Natural killer cell (primary cell): ENCODE measurements at places on chromosomes 11 and 22. TPM values are rescaled to one million over a fixed set of nuclear protein-coding genes. Genes with fewer than 3 reads are reported as not detected.

DNA sequence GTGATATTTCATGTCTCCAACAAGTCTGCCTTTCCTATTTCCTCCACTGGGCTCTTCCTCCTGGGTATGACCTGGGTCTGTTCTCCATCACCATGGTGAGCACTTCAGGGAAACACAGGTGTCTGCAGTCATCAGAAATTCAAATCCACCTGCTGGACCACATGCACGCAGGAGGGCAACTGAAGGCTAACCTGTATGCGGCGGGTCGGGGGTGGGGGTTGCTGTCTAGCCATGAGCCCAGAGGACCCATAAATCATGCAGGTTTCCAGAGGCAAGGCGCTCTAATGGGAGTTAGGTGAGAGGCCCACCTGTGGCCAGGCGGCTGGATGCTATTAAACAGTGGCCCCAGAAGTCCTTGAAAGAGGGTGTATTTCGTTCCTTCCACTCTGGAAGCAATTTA is 11.1 kb upstream of the PAMR1 start:
- H3K36me3 ChIP-seq: no peaks in the 10 kb centered on the region
- no peaks in the 10 kb centered on the region for H3K27me3 ChIP-seq
- H3K27ac ChIP-seq: no peak overlapping the region
- H3K4me3 ChIP-seq: no peak overlapping the region
- DNase-seq: no peak
- no peaks in the 10 kb centered on the region for H3K4me1 ChIP-seq

- H3K4me3 ChIP-seq: no peak overlapping the region
- H3K27me3 ChIP-seq: no peaks in the 10 kb centered on the region
- H3K27ac ChIP-seq: no peak overlapping the region
- no peak for DNase-seq
These were observed 7.1 kb downstream of the RCOR2 start for GRCh38 chr11:63909591-63910506.

DNA sequence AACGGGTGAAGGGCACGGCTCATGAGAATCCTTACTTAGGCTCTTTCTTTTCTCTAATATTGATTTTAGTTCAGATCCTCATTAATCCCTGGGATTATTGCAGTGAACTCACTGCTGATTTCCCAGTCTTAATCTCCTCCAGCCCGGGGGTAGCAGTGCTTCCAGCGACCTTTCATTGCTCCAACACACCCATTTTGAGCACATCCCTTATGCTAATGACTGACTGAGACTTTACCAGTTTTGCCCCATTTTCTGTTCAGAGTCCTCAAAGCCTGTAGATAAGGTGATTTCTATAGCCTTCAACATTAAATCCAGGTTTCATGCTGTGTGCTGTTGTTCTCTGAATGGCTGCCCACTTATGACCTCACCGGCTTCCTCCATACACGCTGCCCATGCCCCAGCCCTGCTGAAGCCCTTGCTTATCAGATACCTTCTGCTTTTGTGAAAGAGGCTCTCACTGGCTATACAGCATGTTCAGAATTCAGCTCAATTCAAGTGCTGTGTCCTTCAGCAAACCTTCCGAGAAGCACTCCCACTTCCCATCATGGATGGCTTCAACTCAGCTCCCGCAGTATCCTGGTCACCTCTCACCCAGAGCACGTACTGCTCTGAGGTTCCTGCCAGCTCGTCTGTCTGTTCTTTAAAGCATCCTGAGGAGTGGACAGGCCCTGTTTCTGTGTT is 49.0 kb downstream of the PPFIA1 start:
- DNase-seq: no peak
- H3K36me3 ChIP-seq: peaks cover 21% of the 10 kb centered on the region
- H3K4me3 ChIP-seq: no peak overlapping the region
- no peaks in the 10 kb centered on the region for H3K4me1 ChIP-seq
- H3K27ac ChIP-seq: no peak overlapping the region
- H3K27me3 ChIP-seq: no peaks in the 10 kb centered on the region

GRCh38 chr11:47507563-47508239 is 45.2 kb downstream of the CELF1 start:
- peaks cover 2% of the 10 kb centered on the region for H3K36me3 ChIP-seq
- no peaks in the 10 kb centered on the region for H3K27me3 ChIP-seq
- H3K4me1 ChIP-seq: peaks cover 12% of the 10 kb centered on the region
- H3K4me3 ChIP-seq: no peak overlapping the region
- DNase-seq: no peak

DNA sequence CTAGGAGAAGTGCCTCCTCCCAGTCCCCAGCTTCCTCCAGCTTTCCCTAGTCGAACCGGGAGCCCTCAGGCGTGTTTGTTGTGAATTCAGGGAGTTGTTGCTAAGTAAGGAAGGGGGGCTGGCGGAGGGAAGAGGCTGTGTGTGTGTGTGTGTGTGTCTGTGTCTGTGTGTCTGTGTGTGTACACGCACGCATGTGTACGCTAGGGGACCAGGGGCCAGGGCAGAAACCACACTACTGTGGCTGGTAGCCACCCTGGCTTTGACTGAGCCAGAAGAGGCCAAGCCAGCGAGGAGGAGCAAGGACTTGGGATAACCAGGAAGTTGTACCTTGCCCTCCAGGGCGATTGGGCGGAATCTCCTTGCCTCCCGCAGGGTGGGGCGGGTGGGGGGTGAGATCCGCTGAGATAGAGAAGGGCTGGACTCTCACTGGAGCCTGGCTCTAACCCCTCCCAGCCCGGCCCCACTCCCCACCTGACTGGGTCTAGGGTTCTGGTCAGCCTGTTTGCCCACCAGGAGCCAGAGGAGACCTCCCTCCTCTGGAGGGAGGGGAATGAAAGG is 7.5 kb downstream of the BCL9L start:
- H3K27ac ChIP-seq: peak overlapping the region; percentile 94
- DNase-seq: peak; percentile 72
- no peaks in the 10 kb centered on the region for H3K27me3 ChIP-seq
- H3K4me3 ChIP-seq: peak overlapping the region; percentile 25
- H3K36me3 ChIP-seq: peaks cover 21% of the 10 kb centered on the region
- H3K4me1 ChIP-seq: peaks cover 100% of the 10 kb centered on the region

The MAJIN gene
- total RNA-seq: not detected

DNA sequence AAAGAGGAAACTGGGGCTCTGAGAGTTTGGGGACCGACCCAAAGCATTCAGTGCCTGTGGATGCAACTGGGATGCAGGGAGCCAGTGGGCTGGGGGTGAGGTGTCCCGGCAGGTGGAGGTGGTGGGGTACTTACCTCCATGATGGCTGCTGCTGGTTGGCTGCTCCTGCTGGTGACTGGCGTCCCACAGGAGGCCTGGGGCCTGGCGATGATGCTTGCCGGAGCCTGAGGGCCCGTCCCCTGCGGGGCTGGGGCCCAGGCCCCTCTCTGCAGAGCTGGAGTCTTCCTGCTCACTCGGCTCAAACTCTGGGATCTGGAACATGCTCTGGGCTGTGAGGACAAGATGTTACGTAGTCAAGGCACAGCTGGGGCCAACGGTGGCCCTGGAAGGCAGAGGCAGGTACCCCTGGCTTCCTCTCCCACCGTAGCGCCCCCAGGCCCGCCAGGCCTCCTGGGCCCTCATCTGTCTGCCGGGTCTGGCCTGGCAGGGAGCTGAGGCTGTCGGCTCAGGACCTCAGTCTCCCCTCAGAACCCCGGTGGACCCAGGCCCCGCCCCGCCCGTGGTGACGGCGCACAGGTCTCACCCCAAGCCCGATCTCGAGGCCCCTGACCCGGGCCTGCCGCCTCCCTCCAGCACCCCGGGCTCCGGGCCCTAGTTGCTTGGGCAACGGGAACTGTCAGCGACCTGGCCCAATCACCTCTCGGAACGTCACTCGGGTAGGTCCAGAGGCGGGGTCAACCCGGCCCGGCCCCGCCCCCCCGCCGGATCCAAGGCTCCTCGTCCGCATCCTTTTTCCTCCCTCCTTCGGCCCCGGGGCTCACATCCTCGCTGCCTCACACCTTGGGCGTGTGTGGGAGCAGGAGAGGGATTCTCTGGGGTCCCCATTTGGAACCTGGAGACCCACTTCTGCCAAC is at the start of gene BAD:
Gene BAD, minus strand, starts transcription at position 618 of the 914 bp plus-strand sequence. Its CDS starts 297 bp downstream, at position 321.
- H3K36me3 ChIP-seq: no peaks in the 10 kb centered on the region
- peak; percentile 94 for DNase-seq
- no peaks in the 10 kb centered on the region for H3K27me3 ChIP-seq
- peaks cover 22% of the 10 kb centered on the region for H3K4me1 ChIP-seq
- peak within 1 kb of the TSS; percentile 99 for H3K27ac ChIP-seq

DNA sequence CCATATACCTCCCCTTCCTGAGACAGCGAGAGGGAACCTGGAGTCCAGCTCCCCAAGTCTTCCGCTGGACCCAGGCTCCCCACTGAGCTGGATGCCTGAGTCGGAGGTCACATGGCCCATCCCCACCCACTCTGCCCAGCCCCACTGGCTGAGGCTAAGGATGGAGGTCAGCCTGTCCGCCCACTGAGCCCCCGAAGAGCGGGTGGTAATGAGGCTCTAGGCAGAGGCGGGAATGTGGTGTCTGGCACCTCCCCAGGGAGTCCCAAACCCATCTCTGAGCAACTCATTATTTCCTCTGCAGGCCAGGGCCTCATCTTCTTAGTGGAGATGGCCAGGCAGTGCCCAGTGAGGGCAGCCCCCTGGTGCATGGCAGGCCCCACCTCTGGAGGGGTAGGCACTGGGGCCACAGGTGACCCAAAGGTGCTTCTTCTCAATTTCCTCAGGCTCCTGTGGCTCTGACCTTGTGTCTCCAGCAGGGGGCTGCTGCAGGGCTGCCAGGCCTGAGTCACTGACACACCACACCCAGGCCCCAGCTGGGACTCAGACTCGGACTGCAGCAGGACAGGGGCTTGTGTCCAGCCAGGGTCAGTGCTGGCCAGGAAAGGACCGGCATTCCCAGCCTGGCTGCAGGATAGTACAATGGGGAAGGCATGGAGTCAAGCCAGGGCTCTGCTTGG is 10.2 kb upstream of the PDE2A start:
- peaks cover 5% of the 10 kb centered on the region for H3K4me1 ChIP-seq
- no peak overlapping the region for H3K27ac ChIP-seq
- no peaks in the 10 kb centered on the region for H3K27me3 ChIP-seq
- peak; percentile 60 for DNase-seq

The ACR gene
- total RNA-seq: not detected

DNA sequence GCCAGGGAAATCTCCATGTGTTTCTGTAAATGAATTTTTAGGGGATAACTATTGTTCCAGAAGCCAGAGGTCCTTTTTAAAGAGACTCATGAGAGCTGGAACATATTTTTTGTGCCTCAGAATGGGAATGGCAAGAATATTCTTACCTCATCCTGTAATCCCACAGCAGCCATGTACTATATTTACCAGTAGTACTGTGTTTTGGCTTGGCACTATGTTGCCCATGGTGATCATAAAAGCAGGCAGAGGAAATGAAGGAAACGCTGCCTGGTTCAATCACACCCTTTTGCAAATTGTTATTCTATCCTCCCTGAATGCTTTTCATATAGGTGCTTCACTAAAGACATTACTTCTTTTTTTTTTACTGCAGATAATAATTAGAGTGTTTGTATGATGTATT is 81.0 kb downstream of the ANO3 start:
- H3K27me3 ChIP-seq: no peaks in the 10 kb centered on the region
- H3K27ac ChIP-seq: no peak overlapping the region
- DNase-seq: no peak
- no peak overlapping the region for H3K4me3 ChIP-seq

DNA sequence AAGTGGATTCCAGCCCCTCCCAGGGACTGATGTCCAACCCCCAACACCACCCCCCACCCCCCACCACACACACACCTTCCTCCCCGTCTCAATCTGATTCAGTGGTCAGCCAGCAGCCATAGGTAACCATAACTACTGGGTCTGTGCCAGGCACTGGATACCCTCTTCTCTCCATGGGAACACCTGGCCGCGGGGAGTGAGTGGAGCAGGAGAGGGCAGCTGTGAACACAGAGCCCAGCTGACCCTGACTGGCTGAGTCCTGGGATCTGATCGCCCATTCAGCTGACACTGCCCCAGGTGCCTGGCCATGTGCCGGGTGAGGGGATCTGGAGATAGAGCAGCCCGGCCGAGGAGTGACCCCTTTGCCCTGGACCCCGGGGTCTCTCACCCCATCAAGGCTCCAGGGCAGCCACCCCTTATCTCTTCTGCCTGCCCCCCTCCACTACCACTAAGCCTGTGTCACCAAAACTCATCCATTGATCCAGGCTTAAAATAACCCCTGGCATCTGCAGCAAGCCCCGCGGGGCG is 2.6 kb upstream of the SHISA8 start:
- H3K27me3 ChIP-seq: peaks cover 50% of the 10 kb centered on the region
- H3K27ac ChIP-seq: no peak overlapping the region
- H3K4me3 ChIP-seq: no peak overlapping the region
- peaks cover 52% of the 10 kb centered on the region for H3K4me1 ChIP-seq

The INS gene
- total RNA-seq: not detected

The H19 gene
- total RNA-seq: not detected

The SERHL2 gene
- total RNA-seq: not detected

GRCh38 chr11:76686261-76687079 is 15.9 kb upstream of the LRRC32 start:
- H3K36me3 ChIP-seq: no peaks in the 10 kb centered on the region
- peak overlapping the region; percentile 21 for H3K27ac ChIP-seq
- DNase-seq: peak; percentile 31
- no peak overlapping the region for H3K4me3 ChIP-seq
- peaks cover 3% of the 10 kb centered on the region for H3K27me3 ChIP-seq

The ARHGAP20 gene
- total RNA-seq: not detected

The CRYBB2 gene
- total RNA-seq: not detected

DNA sequence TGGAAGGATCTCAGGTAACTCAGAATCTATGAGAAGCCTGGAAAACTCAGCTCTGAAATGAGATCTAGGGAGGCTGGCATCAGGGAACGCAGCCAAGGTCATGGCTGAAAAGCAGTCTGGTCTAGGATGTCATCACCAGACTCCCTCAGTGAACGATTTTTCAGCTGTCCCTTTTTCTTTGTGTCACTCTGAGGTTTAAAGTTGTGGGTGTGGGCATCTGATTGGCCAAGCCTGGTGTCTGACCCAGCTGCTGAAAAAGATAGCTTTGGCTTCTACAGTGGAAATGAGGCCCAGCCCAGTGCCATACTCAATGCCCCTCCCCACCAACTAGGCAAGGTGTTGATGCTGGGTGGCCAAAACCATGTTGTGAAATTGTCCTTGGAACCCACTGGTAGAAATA is 14.5 kb downstream of the RPS3 start:
- no peak overlapping the region for H3K27ac ChIP-seq
- no peaks in the 10 kb centered on the region for H3K4me1 ChIP-seq
- H3K36me3 ChIP-seq: peaks cover 10% of the 10 kb centered on the region
- no peak for DNase-seq
- no peaks in the 10 kb centered on the region for H3K27me3 ChIP-seq
- no peak overlapping the region for H3K4me3 ChIP-seq

DNA sequence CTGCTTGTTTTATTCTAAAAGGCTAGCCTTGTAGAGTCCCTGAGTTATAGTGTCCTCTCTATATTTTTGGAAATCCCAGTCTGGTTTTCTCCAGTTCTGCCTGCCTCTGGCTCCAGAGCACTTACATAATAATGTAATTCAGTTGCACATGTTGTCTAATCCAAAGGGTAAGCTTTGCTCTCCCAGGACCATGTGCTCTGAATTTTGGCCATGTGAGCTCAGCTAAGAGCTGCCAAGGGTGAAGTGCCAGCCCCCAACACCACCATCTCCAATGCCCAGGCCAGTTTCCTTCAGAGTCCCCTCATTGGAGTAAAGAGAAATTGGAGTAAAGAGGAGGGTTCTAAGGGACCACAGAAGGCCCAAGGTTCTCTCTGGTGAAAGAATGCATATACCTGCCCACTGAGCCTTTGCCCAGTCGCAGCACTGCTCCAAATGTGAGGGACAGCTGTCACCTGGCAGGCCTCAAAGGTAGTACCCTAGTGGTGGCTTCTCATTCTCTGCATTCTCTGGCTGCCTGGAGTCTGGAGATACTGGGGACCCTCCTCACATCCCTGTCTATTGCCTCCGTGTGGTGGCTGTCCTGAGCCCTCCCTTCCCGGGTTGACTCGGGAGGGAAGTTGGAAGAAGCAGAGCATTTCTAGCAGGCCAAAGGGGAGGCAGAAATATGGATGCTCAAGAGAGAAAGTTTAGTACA is 4.9 kb downstream of the CRY2 start:
- H3K4me3 ChIP-seq: no peak overlapping the region
- H3K36me3 ChIP-seq: peaks cover 14% of the 10 kb centered on the region
- no peak overlapping the region for H3K27ac ChIP-seq
- peaks cover 18% of the 10 kb centered on the region for H3K4me1 ChIP-seq
- H3K27me3 ChIP-seq: no peaks in the 10 kb centered on the region

The SAAL1 gene
- total RNA-seq: 29.5 TPM
